ENCODE measurements at places on chromosomes 11 and 22. TPM values are rescaled to one million over a fixed set of nuclear protein-coding genes. Genes with fewer than 3 reads are reported as not detected.

DNA sequence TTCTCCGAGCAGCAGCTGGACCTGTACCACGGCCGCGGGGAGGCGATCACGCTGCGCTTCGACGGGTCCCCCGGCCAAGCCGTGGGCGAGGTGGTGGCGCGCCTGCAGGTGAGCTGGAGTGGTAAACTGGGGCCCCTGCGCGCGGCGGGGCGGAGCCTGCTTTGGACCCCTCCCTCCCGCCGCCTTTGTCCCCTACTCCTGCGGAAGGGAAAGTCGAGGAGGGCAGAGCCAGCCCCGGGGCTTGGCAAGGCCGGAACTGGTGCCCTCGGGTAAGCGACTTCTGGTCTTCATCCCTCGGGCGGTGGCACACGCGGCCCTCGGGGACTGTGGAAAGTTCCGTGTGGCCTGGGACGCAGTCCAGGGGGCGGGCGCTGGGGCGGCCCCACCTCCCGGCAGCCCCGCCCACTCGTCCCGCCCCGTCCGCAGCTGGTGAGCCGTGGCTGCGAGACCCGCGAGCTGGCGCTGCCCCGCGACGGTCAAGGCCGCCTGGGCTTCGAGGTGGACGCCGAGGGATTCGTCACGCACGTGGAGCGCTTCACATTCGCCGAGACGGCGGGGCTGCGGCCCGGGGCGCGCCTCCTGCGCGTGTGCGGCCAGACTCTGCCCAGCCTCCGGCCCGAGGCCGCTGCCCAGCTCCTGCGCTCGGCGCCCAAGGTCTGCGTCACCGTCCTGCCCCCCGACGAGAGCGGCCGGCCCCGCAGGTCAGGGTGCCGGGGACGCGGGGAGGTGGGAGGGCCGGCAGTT lies 9.2 kb downstream of the SIPA1 start:
- no peak overlapping the region for H3K27ac ChIP-seq
- peak; percentile 60 for DNase-seq
- H3K27me3 ChIP-seq, result peaks cover 28% of the 10 kb centered on the region
- H3K4me1 ChIP-seq, result peaks cover 44% of the 10 kb centered on the region
- H3K4me3 ChIP-seq, result no peak overlapping the region

- no peaks in the 10 kb centered on the region for H3K36me3 ChIP-seq
- no peak overlapping the region for H3K27ac ChIP-seq
- DNase-seq, result no peak
These were observed 93.8 kb downstream of the CEP164 start for GRCh38 chr11:117421476-117421875.

DNA sequence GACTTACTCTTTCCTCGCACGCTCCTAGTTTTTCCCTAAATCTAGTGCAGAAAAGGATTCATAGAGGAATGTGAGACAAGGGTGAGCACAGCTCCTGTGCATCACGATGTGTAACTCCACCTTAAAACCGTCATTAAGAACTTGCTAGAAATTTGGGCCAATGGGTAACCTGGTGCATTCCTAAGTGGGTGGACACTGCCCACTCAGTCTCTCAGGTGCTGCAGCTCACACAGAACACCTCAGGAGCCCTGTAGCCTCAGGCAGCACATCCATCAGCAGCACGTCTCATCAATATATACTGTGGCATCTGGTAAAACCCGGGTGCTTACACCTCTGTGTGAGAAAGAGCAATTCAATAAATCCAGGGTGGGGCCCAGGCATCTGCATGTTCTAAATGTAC lies 12.4 kb downstream of the POU2AF3 start:
- H3K36me3 ChIP-seq, result no peaks in the 10 kb centered on the region
- DNase-seq, result no peak

GRCh38 chr11:6486938-6487337 lies 5.6 kb downstream of the TIMM10B start:
- H3K27me3 ChIP-seq, result no peaks in the 10 kb centered on the region
- DNase-seq, result no peak
- no peak overlapping the region for H3K4me3 ChIP-seq
- no peak overlapping the region for H3K27ac ChIP-seq
- H3K4me1 ChIP-seq, result peaks cover 13% of the 10 kb centered on the region
- H3K36me3 ChIP-seq, result peaks cover 13% of the 10 kb centered on the region

DNA sequence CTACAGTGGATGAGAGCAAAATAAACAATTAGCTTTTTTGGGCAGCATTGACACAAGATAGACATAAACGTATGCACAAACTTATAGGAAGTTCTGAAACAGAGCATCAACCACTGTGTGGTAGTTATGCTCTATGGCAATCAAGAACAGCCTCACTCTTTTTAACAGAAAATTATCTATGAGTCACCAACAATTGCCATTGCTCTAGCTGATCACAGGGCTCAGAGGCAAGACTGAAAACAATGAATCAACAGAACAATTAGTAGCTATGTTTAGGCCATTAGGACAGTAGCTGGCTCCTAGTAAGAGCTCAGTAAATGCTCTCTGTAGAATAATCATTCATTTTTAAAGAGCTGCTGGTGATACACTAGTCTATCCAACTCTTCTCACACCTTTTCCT lies 34.9 kb upstream of the PICALM start:
- H3K4me1 ChIP-seq, result peaks cover 6% of the 10 kb centered on the region
- no peak overlapping the region for H3K4me3 ChIP-seq
- H3K36me3 ChIP-seq, result no peaks in the 10 kb centered on the region
- DNase-seq, result no peak
- no peak overlapping the region for H3K27ac ChIP-seq
- H3K27me3 ChIP-seq, result no peaks in the 10 kb centered on the region

DNA sequence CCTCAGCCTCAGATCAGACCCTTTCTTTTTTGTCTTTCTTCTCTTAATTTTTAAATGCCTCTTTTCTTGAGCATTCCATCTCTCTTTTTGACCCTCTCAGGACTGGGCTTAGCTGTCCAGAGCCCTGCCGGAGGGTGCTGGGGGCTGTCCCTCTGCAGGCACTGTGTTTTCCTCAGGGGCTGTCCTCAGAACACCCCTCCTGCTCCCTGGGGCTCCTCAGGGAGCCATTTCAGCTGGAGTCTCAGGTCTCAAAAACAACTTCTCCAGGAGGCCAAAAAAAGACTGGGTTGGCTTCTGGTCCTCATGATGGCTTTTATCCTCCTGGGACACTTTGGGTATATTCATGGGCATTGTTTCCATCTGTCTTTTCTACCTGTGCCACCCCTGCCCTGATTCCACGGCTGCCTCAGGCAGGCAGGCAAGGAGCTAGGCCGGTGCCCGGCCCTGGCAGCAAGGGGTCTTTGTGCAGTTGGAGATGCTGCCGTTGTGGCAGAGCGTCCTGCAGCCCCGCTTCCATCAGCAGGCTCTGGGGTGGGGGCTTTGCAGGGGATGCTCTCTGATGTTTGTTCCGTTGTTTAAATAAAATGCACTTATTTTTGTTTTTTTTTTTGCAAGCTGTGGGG lies 85.1 kb downstream of the CEP164 start:
- no peak overlapping the region for H3K4me3 ChIP-seq
- H3K27me3 ChIP-seq, result peaks cover 4% of the 10 kb centered on the region
- no peak overlapping the region for H3K27ac ChIP-seq

DNA sequence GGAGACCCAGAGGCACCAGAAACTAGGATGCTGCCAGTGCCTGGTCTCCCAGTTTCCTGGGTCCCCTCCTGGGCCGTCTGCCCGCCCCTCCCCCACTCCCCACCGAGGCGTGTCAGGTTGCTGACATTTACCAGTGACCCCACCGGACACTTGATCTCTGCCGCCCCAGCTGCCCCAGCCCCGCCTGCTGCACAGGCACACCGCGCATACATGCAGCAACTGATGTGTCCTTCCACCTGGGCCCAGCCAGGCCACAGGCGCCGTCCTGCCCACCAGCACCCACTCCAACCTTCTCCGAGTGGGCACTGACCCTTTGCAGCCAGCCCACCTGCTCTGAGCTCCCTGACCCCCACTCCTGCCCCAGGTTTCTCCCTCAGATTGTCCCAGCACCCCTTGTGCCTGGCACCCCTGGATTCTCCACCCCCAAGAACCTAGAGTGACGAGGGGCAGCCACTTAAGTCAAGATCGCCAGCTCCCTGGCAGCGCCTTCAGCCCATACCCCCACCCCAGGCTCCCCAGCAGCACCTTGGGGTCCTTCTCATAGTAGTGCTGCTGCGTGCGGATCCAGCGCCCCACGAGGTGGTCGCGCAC lies 548 bp downstream of the PYGM start:
- H3K36me3 ChIP-seq, result peaks cover 22% of the 10 kb centered on the region
- peaks cover 29% of the 10 kb centered on the region for H3K4me1 ChIP-seq

DNA sequence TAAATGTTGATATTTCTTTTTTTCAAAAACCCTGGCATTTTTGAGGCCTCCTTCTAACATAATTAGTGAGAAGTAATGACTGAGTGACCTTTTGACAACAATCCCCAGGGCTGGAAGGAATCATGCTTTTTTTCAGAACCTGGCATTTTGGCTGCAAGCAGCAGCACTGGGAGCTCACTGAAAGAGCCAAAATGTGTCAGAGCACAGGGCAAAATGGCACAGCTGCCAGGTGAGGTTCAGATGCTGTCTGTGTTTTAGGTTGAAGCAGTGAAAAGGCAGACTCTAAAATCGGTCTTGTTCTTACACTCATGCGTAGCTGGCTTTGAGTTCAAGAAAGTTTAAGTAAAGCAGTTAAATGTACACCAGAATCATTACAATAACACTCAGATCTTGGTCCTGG lies 1063.8 kb downstream of the DLG2 start:
- peaks cover 2% of the 10 kb centered on the region for H3K27me3 ChIP-seq
- no peaks in the 10 kb centered on the region for H3K36me3 ChIP-seq
- DNase-seq, result no peak
- no peak overlapping the region for H3K27ac ChIP-seq
- peaks cover 16% of the 10 kb centered on the region for H3K4me1 ChIP-seq
- no peak overlapping the region for H3K4me3 ChIP-seq

- H3K27ac ChIP-seq, result no peak overlapping the region
- peak overlapping the region; percentile 93 for H3K4me3 ChIP-seq
- no peak for DNase-seq
- peaks cover 40% of the 10 kb centered on the region for H3K27me3 ChIP-seq
- H3K36me3 ChIP-seq, result peaks cover 6% of the 10 kb centered on the region
These were observed 99.7 kb upstream of the HSD17B12 start for GRCh38 chr11:43580735-43581369.

GRCh38 chr11:59186130-59186594 lies 14.2 kb downstream of the DTX4 start:
- peaks cover 2% of the 10 kb centered on the region for H3K27me3 ChIP-seq
- H3K36me3 ChIP-seq, result peaks cover 56% of the 10 kb centered on the region
- peaks cover 13% of the 10 kb centered on the region for H3K4me1 ChIP-seq
- DNase-seq, result peak; percentile 53

DNA sequence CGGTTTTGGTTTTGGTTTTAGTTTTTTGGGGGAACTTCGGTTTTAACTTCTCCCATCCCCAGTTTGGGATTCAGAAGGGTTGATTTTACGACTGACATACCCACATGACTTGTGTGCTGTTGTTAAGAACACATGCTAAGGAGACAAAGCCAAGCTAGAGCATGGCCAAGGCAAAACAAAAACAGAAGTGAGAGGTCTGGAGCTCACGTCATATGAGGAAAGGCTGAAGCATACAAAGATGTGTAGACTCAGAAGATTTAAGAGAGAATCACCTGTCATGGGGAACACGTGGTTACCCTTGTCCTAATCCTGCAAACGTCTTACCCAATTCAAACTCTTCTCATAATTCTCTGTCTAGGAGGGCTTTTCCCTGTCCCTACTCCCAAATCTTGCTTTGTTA lies 465.0 kb downstream of the FAM181B start:
- no peak overlapping the region for H3K4me3 ChIP-seq
- DNase-seq, result no peak
- no peaks in the 10 kb centered on the region for H3K4me1 ChIP-seq
- no peaks in the 10 kb centered on the region for H3K27me3 ChIP-seq
- no peaks in the 10 kb centered on the region for H3K36me3 ChIP-seq
- H3K27ac ChIP-seq, result no peak overlapping the region

- H3K27me3 ChIP-seq, result peaks cover 8% of the 10 kb centered on the region
- H3K4me3 ChIP-seq, result no peak overlapping the region
- H3K4me1 ChIP-seq, result peaks cover 8% of the 10 kb centered on the region
- H3K36me3 ChIP-seq, result no peaks in the 10 kb centered on the region
These were observed 87.8 kb downstream of the FBXO7 start for GRCh38 chr22:32562401-32562800.

Gene OSBPL5
- 55.2 TPM for total RNA-seq

Gene TBX10
- total RNA-seq, result not detected

Gene CARD10
- 26.0 TPM for total RNA-seq

Gene FLRT1
- not detected for total RNA-seq

Gene TTC36
- 0.56 TPM for total RNA-seq

Gene TRIM3
- 26.0 TPM for total RNA-seq

Gene TSPAN18
- 717 TPM for total RNA-seq

Gene TMX2
- total RNA-seq, result 51.0 TPM

Gene CASP5
- total RNA-seq, result not detected
